ENCODE measurements at places on chromosomes 7 and 10.

- H3K4me3 ChIP-seq, result no peak overlapping the region
- no peaks in the 10 kb centered on the region for H3K27me3 ChIP-seq
- DNase-seq, result no peak
- no peaks in the 10 kb centered on the region for H3K4me1 ChIP-seq
- no peaks in the 10 kb centered on the region for H3K36me3 ChIP-seq
- H3K27ac ChIP-seq, result no peak overlapping the region
Measured at GRCh38 chr10:61812052-61812721, 89.3 kb upstream of the ARID5B start.

- no peak overlapping the region for H3K4me3 ChIP-seq
- H3K27ac ChIP-seq, result no peak overlapping the region
- no peaks in the 10 kb centered on the region for H3K36me3 ChIP-seq
- no peak for DNase-seq
- H3K27me3 ChIP-seq, result no peaks in the 10 kb centered on the region
- peaks cover 32% of the 10 kb centered on the region for H3K4me1 ChIP-seq
Measured at GRCh38 chr10:110275128-110275729, 29.5 kb downstream of the SMNDC1 start.

GRCh38 chr7:6316226-6316625, 43.8 kb upstream of the CYTH3 start:
- no peak for DNase-seq
- H3K4me1 ChIP-seq, result peaks cover 16% of the 10 kb centered on the region
- no peak overlapping the region for H3K4me3 ChIP-seq
- no peak overlapping the region for H3K27ac ChIP-seq
- no peaks in the 10 kb centered on the region for H3K27me3 ChIP-seq
- H3K36me3 ChIP-seq, result no peaks in the 10 kb centered on the region

DNA sequence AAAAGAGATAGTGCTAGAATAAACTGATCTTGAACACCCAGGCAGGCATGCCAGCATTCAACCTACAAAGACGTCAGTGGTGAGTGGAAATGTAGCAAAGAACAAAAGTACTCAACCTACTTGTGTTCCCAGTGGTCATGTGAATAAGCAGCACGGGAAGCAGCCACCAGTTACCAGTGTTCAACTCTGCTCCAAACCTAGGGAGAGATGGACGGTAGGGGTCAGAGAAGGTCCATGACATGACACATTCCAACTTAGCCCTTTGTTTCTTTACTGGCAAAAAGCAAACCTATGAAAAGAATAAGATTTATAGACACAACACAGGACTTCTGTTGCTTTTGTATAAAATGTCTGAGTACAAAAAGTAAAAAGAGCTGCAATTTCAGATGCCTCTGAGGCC, 511.4 kb downstream of the XPNPEP1 start:
- H3K4me1 ChIP-seq, result no peaks in the 10 kb centered on the region
- no peaks in the 10 kb centered on the region for H3K36me3 ChIP-seq
- H3K27ac ChIP-seq, result no peak overlapping the region
- DNase-seq, result no peak

GRCh38 chr10:86651631-86652331, 2.6 kb upstream of the OPN4 start:
- peak; percentile 67 for DNase-seq
- H3K27me3 ChIP-seq, result peaks cover 16% of the 10 kb centered on the region
- no peaks in the 10 kb centered on the region for H3K4me1 ChIP-seq
- H3K4me3 ChIP-seq, result no peak overlapping the region
- no peaks in the 10 kb centered on the region for H3K36me3 ChIP-seq

- no peaks in the 10 kb centered on the region for H3K27me3 ChIP-seq
- H3K27ac ChIP-seq, result no peak overlapping the region
- H3K36me3 ChIP-seq, result no peaks in the 10 kb centered on the region
- no peak overlapping the region for H3K4me3 ChIP-seq
Measured at GRCh38 chr7:12066521-12066920, 144.6 kb upstream of the TMEM106B start.

DNA sequence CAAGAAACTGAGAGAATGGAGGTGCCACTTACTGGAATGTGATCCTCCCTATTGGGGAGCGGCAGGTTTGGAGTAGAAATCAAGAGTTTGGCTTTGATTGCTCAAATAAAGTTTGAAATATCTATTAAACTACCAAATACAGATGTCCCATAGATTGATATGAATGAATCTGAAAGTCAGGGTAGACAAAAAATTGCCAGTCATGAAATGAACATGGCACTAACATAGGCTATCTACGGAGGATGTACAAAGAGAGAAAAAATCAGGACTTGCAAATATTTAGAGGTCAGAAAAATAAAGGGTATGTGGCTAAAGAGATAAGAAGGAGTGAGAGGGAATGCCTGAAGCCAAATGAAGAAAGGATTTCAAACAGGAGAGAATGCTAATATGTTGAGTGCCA, 119.9 kb downstream of the PCDH15 start:
- no peak overlapping the region for H3K4me3 ChIP-seq
- no peak overlapping the region for H3K27ac ChIP-seq
- no peaks in the 10 kb centered on the region for H3K27me3 ChIP-seq
- no peaks in the 10 kb centered on the region for H3K4me1 ChIP-seq
- no peak for DNase-seq
- H3K36me3 ChIP-seq, result no peaks in the 10 kb centered on the region

DNA sequence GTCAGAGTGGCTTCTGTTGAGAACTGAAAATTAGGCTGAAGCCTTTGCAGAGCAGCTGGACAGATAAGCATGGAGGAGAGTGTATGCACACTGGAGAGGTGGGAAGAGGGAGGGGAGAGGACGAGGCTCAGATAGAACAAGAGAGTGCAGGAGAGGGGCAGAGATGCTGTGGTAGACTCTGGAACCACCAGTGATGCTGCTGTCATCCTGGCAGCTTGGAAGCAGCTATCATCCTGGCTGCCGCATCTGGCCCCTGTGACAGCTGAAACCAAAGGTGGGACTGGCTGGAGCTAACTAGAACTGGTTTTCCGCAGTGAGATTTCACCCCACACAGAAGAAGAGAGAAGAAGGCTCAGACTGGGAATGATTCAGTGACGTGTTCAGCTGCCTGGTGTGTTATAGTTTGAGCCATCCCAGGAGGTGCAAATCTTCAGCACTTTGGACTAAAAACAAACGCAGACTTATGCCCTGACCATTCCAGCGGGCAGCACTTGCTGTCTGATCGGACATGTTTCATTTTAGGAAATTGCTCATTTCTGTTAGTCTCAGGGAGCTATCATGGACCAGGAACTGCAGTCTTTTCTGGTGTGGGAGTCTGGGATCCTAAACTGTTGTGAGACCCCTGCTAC, 38.4 kb downstream of the EEPD1 start:
- H3K27me3 ChIP-seq, result no peaks in the 10 kb centered on the region
- peaks cover 33% of the 10 kb centered on the region for H3K4me1 ChIP-seq
- H3K36me3 ChIP-seq, result no peaks in the 10 kb centered on the region
- no peak overlapping the region for H3K4me3 ChIP-seq
- no peak for DNase-seq

DNA sequence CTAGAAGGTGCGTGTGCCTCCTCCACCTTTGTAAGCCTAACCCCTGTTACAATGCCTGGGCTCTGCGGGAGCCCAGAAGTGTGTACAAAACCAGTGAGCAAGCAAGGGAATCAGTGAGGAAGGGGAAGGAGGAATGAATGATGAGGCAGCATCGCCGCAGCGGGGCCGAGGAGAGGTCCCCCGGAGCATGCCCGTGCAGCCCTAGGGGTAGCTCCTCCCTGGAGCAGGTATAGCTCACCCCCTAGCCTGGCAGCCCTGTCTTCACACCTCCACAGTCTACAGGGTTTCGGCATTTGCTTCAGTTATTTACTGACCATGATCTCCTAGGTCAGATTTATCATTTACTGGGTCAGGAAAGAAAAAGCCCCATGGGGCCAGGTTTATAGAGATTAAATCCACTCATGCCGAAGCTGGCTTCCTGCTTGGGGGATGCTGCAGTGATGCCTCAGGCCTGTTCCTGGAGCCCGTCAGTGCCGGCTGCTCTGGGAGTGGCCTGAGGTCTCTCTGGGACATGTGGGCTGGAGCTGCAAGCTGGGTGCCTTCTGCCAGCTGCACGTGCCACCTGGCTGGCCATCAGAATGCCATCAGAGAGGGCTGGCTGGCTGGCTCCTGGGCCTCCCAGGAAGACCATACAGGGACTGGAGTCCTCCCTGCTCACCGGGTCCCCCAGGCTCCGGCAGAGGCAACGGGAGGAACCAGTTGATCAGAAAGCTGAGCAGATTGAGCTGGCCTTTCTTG, 138.9 kb downstream of the GRK5 start:
- H3K4me1 ChIP-seq, result peaks cover 10% of the 10 kb centered on the region
- H3K4me3 ChIP-seq, result no peak overlapping the region
- H3K27ac ChIP-seq, result no peak overlapping the region
- no peaks in the 10 kb centered on the region for H3K27me3 ChIP-seq
- no peaks in the 10 kb centered on the region for H3K36me3 ChIP-seq

GRCh38 chr7:89887489-89887888, 266.8 kb upstream of the STEAP1 start:
- no peaks in the 10 kb centered on the region for H3K27me3 ChIP-seq
- no peak overlapping the region for H3K4me3 ChIP-seq
- DNase-seq, result no peak
- no peaks in the 10 kb centered on the region for H3K36me3 ChIP-seq

DNA sequence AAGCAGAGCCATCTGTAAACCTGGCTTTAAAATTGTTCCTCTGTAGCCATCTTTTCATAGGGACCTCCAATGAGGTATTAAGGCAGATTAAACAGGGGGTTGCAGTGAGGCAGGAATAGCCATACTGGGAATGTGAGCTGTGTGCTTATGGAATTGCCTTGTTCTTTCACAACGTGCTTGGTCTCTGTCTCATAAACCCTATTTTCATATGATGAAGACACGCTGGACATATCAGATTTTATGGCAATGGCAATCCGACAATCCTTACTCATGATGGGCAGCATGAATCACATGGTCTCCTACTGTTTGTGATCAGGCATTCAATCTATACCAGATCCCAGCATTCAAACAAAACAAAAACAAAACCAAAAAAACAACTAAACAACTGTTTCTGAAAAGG, 418.9 kb upstream of the NRP1 start:
- H3K27ac ChIP-seq, result no peak overlapping the region
- no peaks in the 10 kb centered on the region for H3K27me3 ChIP-seq
- no peak for DNase-seq
- H3K4me1 ChIP-seq, result no peaks in the 10 kb centered on the region
- H3K4me3 ChIP-seq, result no peak overlapping the region
- H3K36me3 ChIP-seq, result no peaks in the 10 kb centered on the region

- DNase-seq, result no peak
- no peak overlapping the region for H3K4me3 ChIP-seq
- H3K36me3 ChIP-seq, result no peaks in the 10 kb centered on the region
- no peaks in the 10 kb centered on the region for H3K4me1 ChIP-seq
- no peak overlapping the region for H3K27ac ChIP-seq
Measured at GRCh38 chr10:21724687-21725367, 190.8 kb downstream of the MLLT10 start.

DNA sequence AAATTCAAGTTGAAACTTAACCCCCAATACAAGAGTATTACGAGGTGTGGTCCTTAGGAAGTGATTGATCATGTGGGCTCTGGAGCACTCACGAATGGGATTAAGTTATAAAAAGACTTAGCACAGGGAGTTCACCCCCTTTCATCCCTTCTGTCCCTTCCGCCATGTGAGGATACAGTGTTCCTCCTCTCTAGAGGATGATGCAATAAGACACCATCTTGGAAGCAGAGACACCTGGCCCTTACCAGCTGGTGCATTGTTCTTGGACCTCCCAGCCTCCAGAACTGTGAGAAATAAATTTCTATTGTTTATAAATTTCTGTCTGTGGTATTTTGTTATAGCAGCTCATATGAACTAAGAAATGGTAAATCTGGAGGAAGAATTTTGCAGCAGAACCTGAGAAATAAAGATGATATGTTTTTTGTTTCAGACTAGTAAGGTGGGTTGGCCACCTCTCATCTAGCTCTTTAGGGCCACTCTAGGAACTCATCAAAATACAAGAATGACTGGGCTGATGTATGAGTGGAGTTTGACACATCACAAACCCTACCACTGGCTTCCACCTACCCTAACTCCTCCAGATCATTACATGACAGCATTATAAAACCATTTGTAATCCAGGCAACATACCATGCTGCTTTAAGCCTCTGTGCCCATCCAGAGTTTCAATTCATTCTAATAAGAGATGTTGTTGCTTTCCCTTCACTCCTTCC, 22.4 kb downstream of the SLC26A5 start:
- H3K27ac ChIP-seq, result no peak overlapping the region
- no peaks in the 10 kb centered on the region for H3K27me3 ChIP-seq
- DNase-seq, result no peak
- H3K36me3 ChIP-seq, result no peaks in the 10 kb centered on the region

DNA sequence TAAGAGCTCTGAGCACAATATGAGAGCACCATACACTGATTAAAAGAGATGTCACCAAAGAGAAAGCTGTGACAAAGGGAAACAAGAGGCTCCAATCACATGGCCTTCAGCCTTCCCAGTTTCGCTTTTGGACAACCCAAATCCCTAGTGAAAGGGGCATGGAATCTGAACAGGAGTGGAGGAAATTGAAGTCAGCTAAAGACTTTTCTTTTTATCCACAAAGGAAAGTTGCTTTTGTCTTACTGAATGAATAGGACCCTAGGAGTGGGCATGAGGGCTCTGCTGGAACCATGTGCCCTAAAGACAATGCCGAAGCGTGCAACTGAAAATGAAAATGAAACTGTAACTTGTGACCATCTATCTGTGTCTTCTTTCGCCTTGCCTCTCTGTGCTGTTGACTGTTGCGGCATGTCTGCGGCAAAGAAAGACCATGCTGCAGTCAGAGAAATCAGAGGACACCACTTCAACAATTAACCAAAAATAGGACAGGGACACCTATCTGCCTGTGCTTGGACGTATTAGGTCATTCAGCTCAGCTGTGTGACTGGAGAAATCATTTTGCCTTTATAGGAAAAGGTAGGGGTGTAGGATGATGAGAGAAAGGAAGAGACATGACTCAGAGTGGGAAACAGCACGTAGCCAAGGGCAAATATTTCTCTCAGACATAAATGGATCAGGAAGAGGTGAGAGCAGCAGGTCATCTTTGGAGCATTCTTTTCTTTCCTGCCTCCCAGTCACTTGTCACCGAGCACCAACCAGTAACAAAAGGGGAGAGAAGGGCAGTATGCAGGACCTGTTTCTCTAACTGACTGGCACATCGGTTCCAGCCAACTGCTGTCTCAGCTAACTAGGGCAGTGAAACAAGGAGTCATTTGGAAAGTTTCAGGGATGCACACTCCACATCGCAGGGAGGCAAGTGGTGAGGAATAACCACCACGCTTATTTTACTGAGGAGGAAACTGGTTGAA, 12.3 kb downstream of the CAV2 start:
- peaks cover 20% of the 10 kb centered on the region for H3K4me1 ChIP-seq
- no peaks in the 10 kb centered on the region for H3K36me3 ChIP-seq
- DNase-seq, result no peak
- peak overlapping the region; percentile 40 for H3K4me3 ChIP-seq
- no peaks in the 10 kb centered on the region for H3K27me3 ChIP-seq

GRCh38 chr7:27174874-27175625, 930 bp upstream of the HOXA10 start:
- no peak overlapping the region for H3K27ac ChIP-seq
- peak; percentile 34 for DNase-seq
- no peaks in the 10 kb centered on the region for H3K36me3 ChIP-seq
- peak overlapping the region; percentile 72 for H3K4me3 ChIP-seq

GRCh38 chr7:116683786-116684185, 11.8 kb downstream of the MET start:
- H3K27ac ChIP-seq, result no peak overlapping the region
- no peaks in the 10 kb centered on the region for H3K36me3 ChIP-seq
- peaks cover 74% of the 10 kb centered on the region for H3K27me3 ChIP-seq
- H3K4me3 ChIP-seq, result no peak overlapping the region

GRCh38 chr10:122853665-122854313, 8.1 kb upstream of the CUZD1 start:
- no peaks in the 10 kb centered on the region for H3K27me3 ChIP-seq
- H3K36me3 ChIP-seq, result peaks cover 63% of the 10 kb centered on the region
- no peaks in the 10 kb centered on the region for H3K4me1 ChIP-seq
- no peak for DNase-seq
- no peak overlapping the region for H3K27ac ChIP-seq

Data from spleen (tissue), 13 donors.